Right renal pelvis (tissue), 4 donors: ENCODE measurements at places on chromosomes 1 and 21. TPM values are rescaled to one million over a fixed set of nuclear protein-coding genes. Genes with fewer than 3 reads are reported as not detected.

DNA sequence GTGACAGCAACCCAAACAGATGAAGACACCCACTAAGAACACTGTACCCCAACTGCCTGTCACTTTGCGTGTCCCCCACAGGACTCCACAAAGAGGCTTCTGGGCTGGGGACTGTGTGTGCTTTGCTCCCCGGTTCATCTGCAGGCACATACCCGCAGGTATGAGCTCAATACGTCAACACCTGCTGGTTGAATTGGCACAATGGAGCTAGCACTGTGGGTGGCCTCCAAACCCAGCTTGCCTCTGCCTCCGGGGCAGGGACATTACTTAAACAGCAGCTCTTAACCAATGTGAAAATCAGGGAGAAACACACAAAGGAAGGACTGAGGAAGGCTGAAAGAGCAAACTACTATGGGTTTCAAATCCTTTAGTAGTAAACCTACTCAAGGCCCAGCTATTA is 140.2 kb upstream of the TIAM1 start:
- DNase-seq: no peak

GRCh38 chr1:239993366-239993765 is 98.3 kb upstream of the FMN2 start:
- no peak for DNase-seq

GRCh38 chr1:235069577-235070563 is 58.8 kb downstream of the TOMM20 start:
- no peak for DNase-seq

The SPRR4 gene
- not detected for polyA plus RNA-seq

The TRABD2B gene
- 23.0 TPM for polyA plus RNA-seq

GRCh38 chr1:49323925-49324540 is 547.3 kb upstream of the BEND5 start:
- DNase-seq: no peak

DNA sequence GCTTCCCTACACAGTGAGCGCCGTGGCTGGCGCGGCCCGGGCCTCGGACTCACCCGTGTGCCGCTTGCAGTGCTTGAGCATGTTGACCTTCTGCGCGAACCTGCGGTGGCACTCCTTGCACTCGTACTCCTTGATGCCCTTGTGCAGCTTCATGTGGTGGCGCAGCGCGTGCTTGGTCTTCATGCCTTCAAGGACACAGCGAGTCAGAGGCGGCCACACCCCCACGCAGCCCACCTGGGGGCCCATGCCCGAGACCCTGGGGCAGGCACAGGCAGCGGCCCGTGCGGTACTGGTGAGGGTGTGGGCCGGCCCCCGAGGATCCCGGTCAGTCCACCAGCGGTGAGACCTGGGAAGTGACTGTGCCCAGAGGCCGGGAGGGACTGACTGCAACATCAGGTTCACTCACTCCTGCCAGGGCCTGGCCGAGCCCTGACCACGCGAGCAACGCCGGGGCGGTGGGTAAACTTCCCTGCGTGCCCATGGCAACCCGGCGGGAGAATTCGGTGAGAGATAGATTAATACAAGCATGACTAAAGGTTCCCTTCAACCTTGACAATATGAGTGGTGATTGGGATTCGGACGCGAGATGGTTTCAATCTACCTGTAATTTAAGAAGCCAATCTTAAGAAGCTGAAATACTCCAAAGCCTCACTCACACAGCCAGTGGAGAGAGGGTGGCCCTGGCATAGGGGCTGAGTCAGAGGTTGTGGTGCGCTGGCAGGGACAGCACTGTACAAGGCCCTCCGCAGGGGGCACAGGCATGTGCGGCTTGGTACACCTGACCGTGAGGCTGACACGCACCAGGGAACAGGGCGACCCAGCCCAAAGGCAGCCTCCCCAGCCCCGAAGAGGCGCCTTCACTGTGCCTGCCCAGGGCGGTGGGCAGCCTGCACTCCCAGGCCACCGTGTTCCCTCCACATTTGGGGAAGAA is 49.1 kb upstream of the RIPK4 start:
- no peak for DNase-seq

The BNIPL gene
- 2.6 TPM for polyA plus RNA-seq

DNA sequence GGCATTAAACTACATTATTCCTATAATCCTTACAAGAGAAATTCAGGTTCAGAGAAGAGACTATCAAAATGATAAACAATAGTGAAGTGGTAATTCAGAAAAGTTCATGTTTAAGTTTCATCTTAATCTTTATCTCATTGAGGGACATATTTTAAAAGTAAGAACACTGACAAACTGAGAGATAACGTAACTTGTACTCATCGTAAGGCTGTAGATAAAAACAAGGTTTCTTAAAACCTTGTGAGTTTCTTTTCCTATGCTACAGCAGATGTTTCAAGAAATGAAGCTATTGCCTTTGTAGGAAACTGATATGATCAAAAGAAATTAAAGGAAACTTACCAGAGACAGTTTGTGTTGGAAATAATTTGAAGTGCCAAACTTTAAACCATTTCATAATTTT is 65.0 kb downstream of the RERE start:
- DNase-seq: no peak

- no peak for DNase-seq
Measured at GRCh38 chr1:53847980-53848379, 9.9 kb upstream of the NDC1 start.

GRCh38 chr1:21855257-21856096 is 43.4 kb downstream of the LDLRAD2 start:
- DNase-seq: no peak

GRCh38 chr21:41877901-41878830 is 978 bp downstream of the PRDM15 start:
- no peak for DNase-seq

DNA sequence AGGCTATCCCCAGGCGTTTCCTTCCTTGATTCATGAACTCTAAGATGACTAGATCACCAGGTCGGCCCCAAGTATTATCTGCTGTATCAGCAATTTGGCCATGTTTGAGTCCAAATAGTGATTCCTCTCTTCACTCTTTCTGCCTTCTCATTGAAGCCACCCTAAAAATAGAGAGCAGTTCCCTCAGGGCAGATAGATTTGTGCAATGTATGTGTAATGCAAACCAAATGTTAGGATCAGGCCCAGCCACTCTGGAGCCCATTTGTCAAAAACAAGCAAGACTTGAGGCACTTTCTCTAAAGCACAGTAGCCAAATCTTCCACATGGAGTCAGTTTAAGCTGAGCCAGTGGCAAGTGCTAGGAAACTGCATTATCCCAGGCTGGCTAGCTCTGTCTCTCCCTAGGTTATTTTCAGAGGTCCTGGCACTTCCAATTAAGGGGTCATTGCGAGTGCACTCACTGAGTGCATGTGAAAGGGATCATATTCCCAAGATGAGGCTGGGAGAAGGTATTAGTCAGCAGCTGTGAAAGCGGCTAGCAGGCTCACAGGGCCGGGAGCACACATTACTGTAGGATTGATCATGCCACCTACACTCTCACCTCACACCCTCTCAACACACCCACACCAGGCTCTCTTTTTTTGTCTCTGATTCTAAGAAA is 97.9 kb upstream of the RAB3GAP2 start:
- no peak for DNase-seq

The LCE1F gene
- not detected for polyA plus RNA-seq

DNA sequence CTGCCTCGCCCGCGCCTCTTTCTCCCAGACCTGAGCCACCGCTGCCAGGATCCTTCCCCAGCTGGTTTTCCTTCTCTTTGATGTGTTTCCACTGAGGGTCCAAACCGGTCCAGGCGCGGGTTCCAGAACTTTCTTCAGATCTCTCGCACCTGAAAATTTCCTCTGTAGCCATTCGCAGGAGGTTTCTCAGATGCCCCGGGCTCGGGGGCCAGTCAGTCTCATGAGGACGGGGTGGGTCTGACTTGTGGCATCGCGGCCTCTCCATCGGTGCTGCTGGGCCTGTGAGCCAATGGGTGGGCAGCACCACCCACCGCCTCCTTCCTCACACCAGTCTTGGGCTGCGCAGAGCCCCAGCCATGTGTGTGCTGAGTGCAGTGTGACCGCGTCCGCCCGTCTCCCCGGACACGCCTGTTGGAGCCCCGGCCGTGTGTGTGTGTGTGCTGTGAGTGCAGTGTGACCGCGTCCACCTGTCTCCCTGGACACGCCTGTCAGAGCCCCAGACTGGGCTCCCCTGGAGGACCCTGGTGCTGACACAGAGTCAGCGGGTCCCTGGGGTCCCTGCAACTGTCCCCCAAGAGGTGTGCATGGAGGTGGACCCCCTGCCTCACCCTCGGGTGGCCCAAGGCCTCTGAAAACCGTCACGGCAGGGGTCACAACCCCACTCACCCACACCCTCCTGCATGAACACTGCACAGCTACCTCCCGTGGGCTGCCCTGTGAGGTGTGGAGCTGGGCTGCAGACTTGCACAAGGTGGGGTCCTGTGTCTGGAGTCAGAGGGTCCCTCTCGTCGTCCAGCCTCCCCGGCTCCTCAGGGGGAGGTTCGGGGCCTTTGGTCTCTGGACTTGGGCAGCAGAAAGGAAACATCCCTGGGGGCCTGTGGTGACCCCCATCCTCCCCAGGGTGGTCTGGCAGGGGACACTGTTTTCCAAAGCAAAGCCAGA is 20.2 kb downstream of the COL18A1 start:
- no peak for DNase-seq

DNA sequence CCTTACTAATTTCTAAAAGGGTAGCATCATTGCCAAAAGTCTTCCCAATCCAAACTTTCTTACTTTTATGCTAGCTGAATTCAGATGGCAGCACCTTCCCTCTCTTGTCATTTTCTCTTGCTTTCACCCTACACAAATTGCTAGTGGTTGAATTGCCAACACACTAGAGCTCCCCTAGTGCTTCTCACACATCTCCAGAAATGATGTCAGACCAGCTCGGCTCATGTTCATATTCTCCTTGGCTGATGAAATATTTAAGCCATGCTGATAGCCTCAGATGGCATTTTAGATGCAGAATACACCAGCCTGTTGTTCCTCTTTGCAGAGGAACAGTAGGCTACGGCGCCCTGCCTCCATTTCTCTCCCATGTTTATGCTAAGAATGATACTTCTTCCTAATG is 256.9 kb downstream of the PTBP2 start:
- no peak for DNase-seq
